ENCODE measurements at places on chromosomes 16 and 17.

DNA sequence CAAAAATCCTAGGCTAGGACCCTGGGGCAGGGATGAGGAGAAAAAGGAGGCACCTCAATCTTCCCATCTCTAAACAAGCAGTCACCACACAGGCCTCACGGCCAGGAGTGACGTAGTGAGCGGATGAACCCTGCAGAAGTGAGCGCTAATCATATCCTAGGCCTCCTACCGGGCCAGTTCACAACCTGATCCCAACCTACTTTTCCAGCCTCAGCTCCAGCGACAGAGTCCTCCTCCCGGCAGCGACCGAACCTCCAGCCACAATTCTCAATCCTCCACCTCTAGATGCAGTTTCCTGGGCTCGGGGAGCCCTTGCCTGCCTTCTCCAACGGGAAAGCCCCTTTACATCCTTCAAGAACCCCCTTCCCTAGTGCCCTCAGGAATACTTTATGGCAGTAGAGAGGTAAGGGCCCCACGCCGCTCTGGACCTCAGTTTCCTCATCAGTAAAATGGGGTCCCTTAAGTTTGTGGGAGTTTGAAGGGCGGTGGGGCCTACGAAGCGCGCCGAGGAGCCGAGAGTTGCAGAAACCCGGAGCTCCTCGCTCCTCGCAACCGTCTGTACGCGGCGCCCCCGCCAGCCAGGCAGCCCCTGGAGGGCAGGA, 1.4 kb downstream of the ZNF668 start:
- peak overlapping the region; percentile 97 for H3K27ac ChIP-seq
- peak; percentile 65 for DNase-seq
- H3K36me3 ChIP-seq = no peaks in the 10 kb centered on the region
- H3K27me3 ChIP-seq = no peaks in the 10 kb centered on the region
- peaks cover 34% of the 10 kb centered on the region for H3K4me1 ChIP-seq

DNA sequence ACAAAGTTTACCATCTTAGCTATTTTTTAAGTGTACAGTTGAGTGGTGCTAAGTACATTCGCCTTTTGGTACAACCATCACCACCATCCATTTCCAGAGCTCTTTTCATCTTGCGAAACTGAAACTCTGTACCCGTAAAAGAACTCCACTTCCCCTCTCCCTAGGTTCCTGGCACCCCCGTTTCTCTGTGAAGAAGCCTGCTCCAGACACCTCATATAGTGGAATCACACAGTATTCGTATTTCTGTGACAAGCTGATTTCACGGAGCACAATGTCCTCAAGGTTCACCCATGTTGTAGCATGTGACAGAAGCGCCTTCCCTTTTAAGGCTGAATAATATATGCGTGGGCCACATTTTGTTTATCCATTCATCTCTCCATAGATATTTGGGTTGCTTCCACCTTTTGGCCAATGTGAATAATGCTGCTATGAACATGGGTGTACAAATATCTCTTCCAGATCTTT, 54.2 kb upstream of the MAP3K14 start:
- DNase-seq = peak; percentile 8
- no peaks in the 10 kb centered on the region for H3K36me3 ChIP-seq
- H3K4me1 ChIP-seq = peaks cover 15% of the 10 kb centered on the region
- H3K4me3 ChIP-seq = no peak overlapping the region

- no peak for DNase-seq
- H3K4me1 ChIP-seq = no peaks in the 10 kb centered on the region
- H3K36me3 ChIP-seq = peaks cover 11% of the 10 kb centered on the region
- H3K27ac ChIP-seq = no peak overlapping the region
Observed at GRCh38 chr16:78390508-78391324, 291.3 kb downstream of the WWOX start.

GRCh38 chr17:77628035-77628434, 330.5 kb upstream of the TNRC6C start:
- no peaks in the 10 kb centered on the region for H3K4me1 ChIP-seq
- no peak overlapping the region for H3K27ac ChIP-seq
- no peak overlapping the region for H3K4me3 ChIP-seq
- peaks cover 2% of the 10 kb centered on the region for H3K36me3 ChIP-seq
- no peak for DNase-seq

DNA sequence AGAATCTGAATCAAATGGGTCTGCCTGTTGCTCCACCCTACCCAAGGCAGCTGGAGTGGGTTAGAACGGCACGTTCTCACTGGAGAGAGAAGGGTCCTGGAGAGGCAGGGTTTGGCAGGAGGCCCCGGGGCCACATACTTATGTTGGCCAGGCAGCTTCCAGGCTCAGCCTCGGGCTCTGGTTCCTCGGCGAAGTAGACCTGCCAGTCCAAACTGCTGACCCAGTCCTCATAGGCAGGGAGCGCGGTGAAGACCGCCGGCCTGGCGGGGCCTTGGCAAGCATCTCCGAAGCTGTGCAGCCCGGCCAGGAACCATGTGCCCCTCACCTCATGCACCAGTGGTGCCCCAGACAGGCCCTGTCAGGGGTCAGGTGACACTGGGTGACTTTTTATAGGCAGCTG, 4.8 kb downstream of the PRSS53 start:
- no peak for DNase-seq
- no peaks in the 10 kb centered on the region for H3K27me3 ChIP-seq
- no peak overlapping the region for H3K27ac ChIP-seq
- H3K36me3 ChIP-seq = peaks cover 15% of the 10 kb centered on the region
- peaks cover 6% of the 10 kb centered on the region for H3K4me1 ChIP-seq
- no peak overlapping the region for H3K4me3 ChIP-seq

GRCh38 chr16:7914748-7915147, 582.1 kb downstream of the RBFOX1 start:
- no peak overlapping the region for H3K27ac ChIP-seq
- no peaks in the 10 kb centered on the region for H3K4me1 ChIP-seq
- no peaks in the 10 kb centered on the region for H3K27me3 ChIP-seq
- no peaks in the 10 kb centered on the region for H3K36me3 ChIP-seq
- DNase-seq = no peak

DNA sequence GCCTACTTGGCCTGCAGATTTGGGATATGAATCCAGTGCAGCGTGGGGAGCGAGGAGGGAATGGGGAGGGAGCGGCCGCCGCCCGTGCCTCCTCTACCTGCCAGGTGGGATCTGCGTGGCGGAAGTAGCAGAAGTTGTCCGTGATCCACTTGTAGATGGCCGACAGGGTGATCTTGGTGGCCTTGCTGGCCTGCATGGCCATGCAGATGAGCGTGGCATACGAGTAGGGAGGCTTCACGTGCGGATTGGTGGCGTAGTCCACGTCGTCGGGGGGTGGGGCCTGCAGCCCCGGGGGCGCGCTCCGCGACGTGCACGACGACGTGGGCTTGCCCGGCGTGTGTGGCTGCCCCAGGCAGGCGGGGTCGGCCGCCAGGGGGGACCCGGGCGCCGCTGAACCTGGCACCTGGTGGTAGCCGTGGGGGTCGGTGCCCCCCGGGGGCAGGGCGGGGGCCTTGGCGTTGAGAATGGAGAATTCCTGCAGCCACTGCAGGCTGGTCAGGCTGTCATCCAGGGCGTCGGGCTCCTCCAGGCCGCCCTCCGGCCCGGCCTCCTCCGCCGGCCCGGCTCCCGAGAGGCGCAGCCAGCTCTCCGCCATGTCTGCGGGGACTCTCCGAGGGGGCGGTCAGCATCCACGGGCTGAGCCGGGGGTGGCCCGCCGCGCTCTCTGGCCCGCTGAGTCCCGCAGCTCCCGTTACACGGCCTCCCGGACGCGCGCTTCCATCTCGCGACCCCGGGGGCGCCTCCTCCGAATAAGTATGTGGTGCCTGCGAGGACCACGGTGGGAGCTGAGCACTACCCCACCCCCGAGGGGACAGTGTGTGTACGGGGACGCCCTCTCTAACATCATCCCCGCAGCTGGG, 1.0 kb downstream of the FOXJ1 start:
- H3K27ac ChIP-seq = no peak overlapping the region
- peak; percentile 47 for DNase-seq

DNA sequence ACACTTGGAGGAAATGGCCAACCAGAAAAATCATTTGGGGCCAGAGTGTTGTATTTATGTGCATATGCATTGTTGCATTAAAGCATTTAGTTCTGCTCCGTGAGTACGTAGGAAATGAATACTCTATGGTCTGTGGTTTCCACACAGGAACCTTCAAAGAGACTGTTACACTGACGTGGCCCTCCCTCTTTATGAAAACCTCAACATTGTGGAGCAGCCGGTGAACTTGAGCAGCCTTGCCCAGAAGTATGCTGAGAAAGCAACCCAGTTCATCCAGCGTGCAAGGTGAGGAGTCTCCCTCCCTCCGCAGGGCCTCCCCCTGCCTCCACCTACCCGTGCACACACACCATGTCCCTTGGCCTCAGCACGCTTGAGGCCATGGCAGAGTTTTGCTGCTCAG, 65.2 kb downstream of the ARSG start:
- no peaks in the 10 kb centered on the region for H3K27me3 ChIP-seq
- DNase-seq = peak; percentile 84
- peaks cover 54% of the 10 kb centered on the region for H3K4me1 ChIP-seq

- DNase-seq = no peak
- no peaks in the 10 kb centered on the region for H3K36me3 ChIP-seq
- no peak overlapping the region for H3K4me3 ChIP-seq
- no peak overlapping the region for H3K27ac ChIP-seq
- no peaks in the 10 kb centered on the region for H3K4me1 ChIP-seq
- no peaks in the 10 kb centered on the region for H3K27me3 ChIP-seq
Observed at GRCh38 chr16:2184962-2185361, 11.4 kb downstream of the CASKIN1 start.

- H3K36me3 ChIP-seq = no peaks in the 10 kb centered on the region
- no peak overlapping the region for H3K4me3 ChIP-seq
- no peak for DNase-seq
- H3K4me1 ChIP-seq = peaks cover 11% of the 10 kb centered on the region
Observed at GRCh38 chr17:3037259-3037658, 26.1 kb downstream of the OR1D5 start.

DNA sequence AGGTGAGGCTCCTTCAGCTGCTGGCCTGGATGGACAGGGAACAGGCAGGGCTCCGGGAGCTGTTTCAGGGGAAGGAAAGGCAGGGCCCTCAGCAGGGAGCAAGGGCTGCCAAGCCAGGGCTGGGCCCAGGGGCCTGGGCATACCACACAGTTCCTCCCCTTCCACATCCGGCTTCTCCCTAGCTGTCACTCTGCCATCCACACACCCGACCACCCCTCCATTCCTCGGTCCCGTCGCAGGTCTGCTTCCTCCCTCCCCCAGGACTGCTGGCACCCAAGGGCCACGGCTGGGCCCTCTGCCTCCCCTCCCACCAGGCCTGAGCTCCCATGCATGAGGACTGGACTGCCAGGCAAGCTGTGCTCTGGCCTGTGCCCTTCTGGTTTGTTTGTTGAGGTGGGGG, 24.0 kb downstream of the CDIP1 start:
- H3K27me3 ChIP-seq = no peaks in the 10 kb centered on the region
- DNase-seq = no peak
- no peak overlapping the region for H3K4me3 ChIP-seq
- H3K27ac ChIP-seq = peak overlapping the region; percentile 82
- H3K36me3 ChIP-seq = peaks cover 23% of the 10 kb centered on the region

DNA sequence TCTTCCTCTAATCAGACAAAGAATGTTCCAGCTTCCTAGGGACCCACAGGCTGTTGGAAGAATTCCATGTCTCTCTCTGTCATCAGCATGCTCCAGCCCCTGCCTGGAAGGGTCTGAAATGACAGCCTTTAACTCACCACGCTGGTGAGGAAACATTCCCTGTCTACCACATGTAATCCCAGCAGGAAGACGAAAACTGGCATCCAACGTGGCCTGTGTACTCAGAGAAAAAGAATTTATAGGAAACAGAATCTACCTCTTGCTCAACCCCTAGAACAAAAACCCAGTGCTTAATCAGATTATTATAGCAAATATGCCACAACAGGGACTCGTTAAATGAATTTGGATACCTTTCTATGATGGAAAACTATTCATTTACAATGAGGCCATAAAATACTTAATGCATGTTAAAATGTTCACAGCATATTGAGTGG, 147.3 kb upstream of the FOXF1 start:
- H3K27ac ChIP-seq = no peak overlapping the region
- H3K27me3 ChIP-seq = peaks cover 10% of the 10 kb centered on the region
- H3K36me3 ChIP-seq = no peaks in the 10 kb centered on the region
- no peaks in the 10 kb centered on the region for H3K4me1 ChIP-seq
- no peak for DNase-seq

- H3K27ac ChIP-seq = no peak overlapping the region
- no peaks in the 10 kb centered on the region for H3K27me3 ChIP-seq
- no peak for DNase-seq
- peak overlapping the region; percentile 40 for H3K4me3 ChIP-seq
Observed at GRCh38 chr16:4743226-4743878, 9.0 kb downstream of the DNAAF8 start.

DNA sequence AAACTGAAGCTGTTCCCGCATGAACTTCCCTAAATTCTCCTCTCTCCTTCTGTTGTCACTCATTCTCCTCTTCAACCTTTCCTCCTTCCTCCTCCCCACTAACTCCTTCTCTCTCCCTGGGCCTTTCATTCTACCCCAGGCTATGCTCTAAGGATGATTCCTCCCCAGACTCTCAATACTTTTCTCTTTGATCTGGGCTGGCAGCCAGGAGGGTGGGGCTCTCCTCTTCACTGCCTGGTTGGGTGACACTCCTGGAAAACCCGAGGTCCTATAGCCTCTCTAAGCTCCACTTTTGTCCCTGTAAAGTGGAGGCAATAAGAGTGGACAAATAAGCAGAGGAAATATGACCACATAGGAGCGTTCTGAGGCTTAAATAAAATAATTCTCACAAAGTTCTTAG, 46.2 kb downstream of the HSD17B2 start:
- no peak for DNase-seq
- H3K27me3 ChIP-seq = peaks cover 23% of the 10 kb centered on the region
- H3K36me3 ChIP-seq = no peaks in the 10 kb centered on the region

DNA sequence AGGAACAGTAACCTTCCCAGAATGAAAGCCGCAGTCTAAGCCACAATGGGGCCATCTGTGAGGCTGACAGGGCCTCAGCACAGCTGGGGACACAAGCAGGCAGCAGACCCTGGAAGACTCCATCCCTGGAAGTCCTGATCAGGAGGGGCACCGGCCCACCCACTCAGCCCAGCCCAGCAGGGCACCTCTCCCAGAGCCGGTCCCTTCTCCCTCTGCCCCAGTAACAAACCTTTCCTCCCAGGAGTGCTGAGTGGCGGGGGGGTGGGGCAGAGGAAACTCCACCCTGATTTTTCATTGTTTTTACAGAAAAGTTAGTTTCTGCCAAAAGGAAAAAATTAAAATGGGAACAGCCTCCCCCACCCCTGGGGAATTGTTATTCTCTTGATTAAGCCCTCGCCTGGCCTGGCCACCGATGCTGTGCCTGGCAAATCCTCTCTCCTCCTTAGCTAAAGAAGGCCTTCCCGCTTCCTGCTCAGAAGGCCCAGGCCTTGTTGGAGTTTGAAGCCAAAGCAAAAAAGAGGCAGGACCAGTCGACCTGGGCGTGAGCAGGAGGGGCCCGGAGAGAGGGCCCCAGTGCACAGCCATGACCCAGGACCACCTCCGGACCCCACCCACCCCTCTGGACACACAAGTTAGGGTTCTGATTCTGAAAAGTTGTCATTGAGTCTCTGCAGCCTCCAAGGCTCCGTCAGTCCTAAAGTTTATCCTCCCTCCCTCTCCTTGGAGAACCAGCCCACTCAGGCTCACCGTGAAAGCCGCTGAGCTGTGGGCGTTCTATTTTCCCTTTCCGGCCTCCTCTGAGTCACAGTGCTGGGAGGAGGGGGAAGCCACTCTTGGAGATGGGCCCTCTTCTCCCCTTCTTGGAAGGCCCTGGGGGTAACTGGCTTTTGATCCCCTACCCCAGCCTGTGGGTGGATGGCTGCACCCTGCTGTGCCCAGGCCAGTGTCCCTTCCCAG, 128.4 kb upstream of the TNRC6C start:
- peaks cover 37% of the 10 kb centered on the region for H3K4me1 ChIP-seq
- H3K36me3 ChIP-seq = no peaks in the 10 kb centered on the region
- no peak overlapping the region for H3K27ac ChIP-seq
- DNase-seq = peak; percentile 56
- peaks cover 11% of the 10 kb centered on the region for H3K27me3 ChIP-seq
